ENCODE measurements at places on chromosomes 1 and 21. TPM values are rescaled to one million over a fixed set of nuclear protein-coding genes. Genes with fewer than 3 reads are reported as not detected.

- peak; percentile 49 for DNase-seq
These were observed 160.1 kb upstream of the NFIA start for GRCh38 chr1:60922304-60922703.

DNA sequence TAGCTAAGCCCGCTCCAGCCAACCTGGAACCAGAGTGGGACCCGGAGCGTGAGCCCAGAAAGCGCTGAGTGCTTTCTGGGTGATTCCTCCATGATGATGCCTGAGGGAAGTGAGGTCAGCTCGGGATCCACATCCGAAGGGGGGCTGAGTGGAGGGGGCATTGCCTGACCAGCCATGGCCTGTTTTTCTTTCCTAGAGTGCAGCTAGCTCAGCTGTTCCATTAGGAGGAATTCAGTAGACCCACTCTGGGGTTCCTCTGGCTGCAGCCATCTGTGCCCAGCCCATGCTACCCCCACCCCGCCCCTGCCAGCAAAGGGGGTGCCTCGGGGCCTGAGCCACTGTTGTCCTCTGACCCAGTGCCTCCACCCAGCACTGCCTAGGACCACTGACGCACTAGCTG lies 9.6 kb upstream of the SLC25A34 start:
- no peak for DNase-seq

DNA sequence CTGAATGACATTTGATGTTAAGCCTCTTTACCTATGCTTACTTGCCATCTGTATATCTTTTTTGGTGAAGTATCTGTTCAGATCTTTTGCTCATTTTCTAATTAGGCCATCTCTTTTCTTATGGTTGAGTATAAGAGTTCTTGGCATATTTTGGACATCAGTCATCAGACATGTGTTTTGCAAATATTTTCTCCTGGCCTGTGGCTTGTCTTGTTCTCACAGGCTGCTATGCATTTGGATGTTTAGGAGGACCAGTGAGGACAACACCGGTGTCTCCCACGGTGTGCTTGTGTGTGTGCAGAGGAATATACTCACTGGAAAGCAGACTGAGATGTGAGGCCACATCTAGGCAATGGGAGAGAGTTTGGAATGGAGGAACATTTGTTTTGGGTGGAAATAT lies 87.1 kb upstream of the LYST start:
- DNase-seq, result no peak

TFF1 gene
- total RNA-seq, result not detected

KISS1 gene
- not detected for total RNA-seq

DNA sequence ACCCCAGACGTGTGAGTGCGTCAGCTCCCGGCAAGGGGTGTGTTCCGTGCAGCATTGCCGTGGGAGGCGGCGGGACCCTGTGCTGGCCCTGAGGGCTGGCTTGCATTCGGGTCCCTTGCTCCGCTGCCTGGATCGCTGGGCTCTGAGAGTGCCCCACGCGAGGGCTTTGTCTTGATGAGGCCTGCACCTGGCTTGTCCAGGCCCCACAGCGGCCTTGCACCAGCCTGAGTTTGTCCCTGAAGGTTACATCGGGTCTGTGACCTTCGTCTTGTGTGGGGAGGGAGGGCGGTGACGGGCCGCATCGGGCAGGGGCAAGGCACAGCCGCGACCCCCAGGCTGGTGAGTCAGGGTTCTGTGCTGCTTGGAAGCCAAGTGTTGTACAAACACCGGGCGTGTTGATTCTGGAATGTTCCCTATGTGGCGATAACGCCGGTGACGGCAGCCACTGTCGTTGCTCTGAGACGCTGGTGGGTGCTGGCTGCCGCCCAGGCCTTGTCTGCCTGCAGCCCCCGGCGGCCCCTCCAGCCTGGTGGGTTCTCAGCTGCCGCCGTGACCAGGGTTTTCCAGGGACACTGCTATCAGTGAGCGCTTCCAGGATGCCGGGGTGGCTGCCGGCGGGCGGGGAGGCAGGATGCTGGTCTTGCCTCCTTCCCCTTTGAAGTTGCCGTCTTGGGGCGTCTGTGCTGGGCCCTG lies 42.9 kb downstream of the SLX9 start:
- peak; percentile 46 for DNase-seq

GRCh38 chr1:30794260-30794659 lies 36.7 kb upstream of the LAPTM5 start:
- no peak for DNase-seq

DNA sequence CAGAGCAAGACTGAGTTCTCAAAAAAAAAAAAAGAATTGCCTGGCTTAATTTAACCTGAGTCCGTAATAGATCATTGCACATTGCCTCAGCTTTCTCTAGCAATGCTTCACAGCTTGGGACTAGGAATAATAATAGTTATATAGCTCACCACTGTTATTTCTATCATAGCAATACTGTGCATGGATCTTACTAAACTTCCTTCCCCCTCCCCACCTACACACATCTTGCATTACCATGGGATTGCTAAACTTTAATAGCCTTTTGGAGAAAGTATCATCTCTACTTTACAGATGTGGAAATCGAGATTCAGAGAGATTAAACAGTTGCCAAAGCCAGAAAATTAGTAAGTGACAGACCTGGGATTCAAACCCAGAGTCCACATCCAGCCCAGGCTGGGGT lies 99.4 kb downstream of the ATP5PO start:
- DNase-seq, result no peak

CAPN8 gene
- total RNA-seq, result not detected

IFI44 gene
- total RNA-seq, result 6.6 TPM

- DNase-seq, result no peak
These were observed 3.4 kb downstream of the USP33 start for GRCh38 chr1:77756052-77756754.

DNA sequence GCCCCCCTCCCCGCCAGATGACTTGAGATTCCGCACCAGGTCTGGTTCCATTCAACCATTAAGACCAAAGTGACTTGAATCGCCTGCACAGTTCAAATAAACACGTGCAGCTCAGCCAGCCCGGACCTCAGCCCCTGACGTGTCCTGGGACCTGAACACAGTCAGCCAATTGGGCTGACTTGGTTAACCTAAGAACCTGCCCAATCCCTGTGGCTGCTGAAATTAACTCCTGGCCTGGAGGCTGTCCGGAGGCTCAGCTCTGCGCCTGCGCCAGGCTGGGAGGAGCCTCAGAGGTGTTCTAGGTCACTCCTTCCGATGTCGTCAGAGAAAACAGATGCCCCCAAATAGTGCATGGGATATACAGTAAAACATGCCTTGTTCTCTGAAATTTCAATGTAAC lies 73.4 kb downstream of the SCCPDH start:
- no peak for DNase-seq

DNA sequence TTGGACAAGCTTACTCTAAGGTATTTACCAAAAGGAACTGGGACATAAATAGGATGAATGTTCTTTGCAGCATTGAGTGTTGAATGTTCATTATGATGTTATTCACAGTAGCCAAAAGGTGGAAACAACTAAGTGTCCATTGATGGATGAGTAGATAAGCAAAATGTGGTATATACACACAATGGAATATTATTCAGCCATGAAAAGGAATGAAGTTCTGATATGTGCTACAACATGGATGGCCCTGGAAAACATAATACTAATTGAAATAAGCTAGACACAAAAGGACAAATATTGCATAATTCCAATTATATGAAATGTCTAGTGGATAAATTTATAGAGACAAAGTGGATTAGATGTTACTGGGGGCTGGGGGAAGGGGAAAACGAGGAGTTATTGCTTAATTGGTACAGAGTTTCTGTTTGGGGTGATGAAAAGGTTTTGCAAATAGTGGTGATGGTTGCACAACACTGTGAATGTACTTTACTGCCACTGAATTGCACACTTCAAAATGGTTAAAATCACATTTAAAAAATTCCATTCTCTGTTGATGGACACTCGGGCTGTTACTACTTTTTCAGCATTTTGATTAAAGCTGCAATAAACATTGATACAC lies 2.9 kb downstream of the MTARC1 start:
- DNase-seq, result no peak

SARS1 gene
- total RNA-seq, result 92.0 TPM

- no peak for DNase-seq
These were observed 25.0 kb downstream of the GJA5 start for GRCh38 chr1:147735423-147735822.

- DNase-seq, result no peak
These were observed 272.0 kb downstream of the FOXD2 start for GRCh38 chr1:47709872-47710231.

DNA sequence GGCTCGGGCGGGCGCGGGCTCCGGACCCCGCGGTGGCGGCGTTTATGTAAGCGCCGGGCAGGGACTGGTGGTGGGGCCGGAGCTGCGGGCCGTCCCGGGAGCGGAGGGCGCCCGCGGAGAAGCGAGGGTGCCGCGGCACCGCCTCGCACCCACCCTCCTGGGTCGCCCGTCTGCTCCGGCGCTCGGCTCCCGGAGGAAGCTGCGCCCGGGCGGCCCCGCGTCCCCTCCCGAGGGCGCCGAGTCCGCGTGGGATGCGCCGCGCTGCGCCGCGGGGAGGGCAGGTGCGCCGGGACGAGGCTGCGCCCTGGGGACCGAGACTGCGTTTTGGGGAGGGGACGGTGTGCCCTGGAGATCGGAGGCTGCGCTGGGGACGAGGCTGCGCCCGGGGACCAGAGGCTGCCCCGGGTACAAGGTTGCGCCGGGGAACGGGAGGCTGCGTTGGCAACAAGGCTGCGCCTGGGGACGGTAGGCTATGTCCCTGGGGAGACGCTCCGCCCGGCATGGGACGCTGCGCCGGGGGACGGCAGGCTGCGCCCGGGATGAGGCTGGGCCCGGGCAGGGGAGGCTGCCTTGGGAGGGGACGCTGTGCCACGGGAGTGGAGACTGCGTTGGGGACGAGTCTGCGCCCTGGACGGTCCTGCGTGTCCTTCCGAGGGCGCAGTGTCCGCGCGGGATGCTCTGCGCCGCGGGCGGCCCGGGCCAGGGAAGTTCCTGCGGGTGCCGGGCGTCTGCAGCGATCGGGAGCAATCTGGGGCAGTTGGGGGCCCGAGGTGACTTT lies 627 bp downstream of the ADARB1 start:
- no peak for DNase-seq

UBXN10 gene
- total RNA-seq, result 1.4 TPM

C1orf94 gene
- not detected for total RNA-seq

DNA sequence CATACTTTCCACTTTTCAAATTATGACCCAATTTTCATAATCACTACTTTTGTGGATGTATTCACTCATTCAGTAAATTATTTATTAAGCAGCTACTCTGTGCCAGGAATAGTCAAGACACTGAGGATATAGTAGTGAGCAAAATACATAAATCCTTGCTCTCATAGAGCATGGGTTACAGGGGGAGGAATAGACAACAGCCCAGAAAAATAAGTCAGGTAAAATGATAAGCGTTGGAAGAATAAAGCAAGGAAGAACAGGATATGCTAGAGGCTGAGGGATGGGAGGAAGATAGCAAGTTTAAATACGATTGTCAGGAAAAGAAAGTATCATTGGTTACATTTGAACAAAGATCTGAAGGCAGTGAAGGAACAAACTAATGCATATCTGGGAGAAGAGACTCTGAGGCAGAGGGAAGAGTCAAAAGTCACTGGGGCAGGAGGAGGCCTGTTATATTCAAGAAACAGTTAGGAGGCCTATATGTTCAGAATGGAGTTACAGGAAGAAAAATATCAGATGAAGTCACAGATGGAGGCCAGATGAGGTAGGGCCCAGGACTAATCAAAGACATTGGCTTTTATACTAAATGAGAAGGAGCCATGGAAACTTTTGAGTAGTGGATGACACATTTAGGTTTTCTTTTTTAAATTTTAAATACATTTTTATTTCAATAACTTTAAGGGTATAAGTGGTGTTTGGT lies 42.9 kb downstream of the SEC22B start:
- DNase-seq, result no peak

STYXL2 gene
- total RNA-seq, result 177 TPM

DNA sequence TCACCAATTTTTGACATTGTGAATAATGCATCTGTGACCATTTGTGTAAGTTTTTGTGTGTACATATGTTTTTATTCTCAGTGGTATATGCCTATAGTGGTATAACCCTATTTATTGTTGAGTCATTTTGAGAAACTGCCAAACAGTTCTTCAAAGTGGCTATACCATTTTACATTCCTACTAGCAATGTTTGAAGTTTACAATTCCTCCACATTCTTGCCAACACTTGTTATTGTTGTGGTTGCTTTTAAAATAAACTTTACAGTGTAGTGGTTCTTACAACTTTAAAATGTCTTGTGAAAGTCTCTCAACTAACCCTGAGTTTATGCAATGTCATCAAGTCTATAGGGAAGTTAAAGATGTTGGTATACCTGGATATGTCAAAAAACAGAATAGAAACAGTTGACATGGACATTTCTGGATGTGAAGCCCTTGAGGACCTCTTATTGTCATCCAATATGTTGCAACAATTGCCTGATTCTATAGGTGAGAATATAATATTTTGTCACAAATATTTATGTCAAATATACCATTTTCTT lies 219.4 kb downstream of the LRRC40 start:
- DNase-seq, result no peak

S100B gene
- total RNA-seq, result 2.8 TPM

Measured in left ventricle myocardium inferior (tissue), 1 donor.